ENCODE measurements at places on chromosomes 1 and 21.

DNA sequence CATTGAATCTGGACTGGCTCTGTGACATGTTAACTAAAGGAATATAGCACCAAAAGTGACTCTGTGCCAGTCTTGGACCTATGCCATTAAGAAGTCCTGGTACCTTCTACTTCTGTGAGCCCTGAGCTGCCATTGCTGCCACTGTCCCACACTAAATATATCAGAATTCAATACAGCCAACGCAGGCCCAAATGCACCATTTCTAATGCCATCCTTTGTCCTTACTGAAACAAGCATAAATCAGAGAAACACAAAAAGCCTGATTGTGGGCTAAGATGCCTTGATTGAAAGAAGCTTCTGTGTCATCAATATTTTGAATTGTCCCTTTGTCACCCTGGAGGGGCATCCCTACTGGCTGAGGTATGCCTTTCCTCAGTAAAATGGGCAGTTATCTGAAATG is 66.9 kb upstream of the NEK2 start:
- H3K4me3 ChIP-seq = no peak overlapping the region
- peaks cover 39% of the 10 kb centered on the region for H3K4me1 ChIP-seq
- H3K36me3 ChIP-seq = no peaks in the 10 kb centered on the region
- H3K27ac ChIP-seq = no peak overlapping the region
- H3K27me3 ChIP-seq = no peaks in the 10 kb centered on the region

GRCh38 chr1:158810311-158810710 is 20.8 kb upstream of the MNDA start:
- H3K4me1 ChIP-seq = no peaks in the 10 kb centered on the region
- H3K4me3 ChIP-seq = no peak overlapping the region
- peak overlapping the region; percentile 44 for H3K27ac ChIP-seq
- no peaks in the 10 kb centered on the region for H3K27me3 ChIP-seq

- H3K36me3 ChIP-seq = no peaks in the 10 kb centered on the region
- DNase-seq = no peak
- no peaks in the 10 kb centered on the region for H3K27me3 ChIP-seq
- H3K27ac ChIP-seq = no peak overlapping the region
Measured at GRCh38 chr1:56780826-56781225, 38.4 kb downstream of the FYB2 start.

DNA sequence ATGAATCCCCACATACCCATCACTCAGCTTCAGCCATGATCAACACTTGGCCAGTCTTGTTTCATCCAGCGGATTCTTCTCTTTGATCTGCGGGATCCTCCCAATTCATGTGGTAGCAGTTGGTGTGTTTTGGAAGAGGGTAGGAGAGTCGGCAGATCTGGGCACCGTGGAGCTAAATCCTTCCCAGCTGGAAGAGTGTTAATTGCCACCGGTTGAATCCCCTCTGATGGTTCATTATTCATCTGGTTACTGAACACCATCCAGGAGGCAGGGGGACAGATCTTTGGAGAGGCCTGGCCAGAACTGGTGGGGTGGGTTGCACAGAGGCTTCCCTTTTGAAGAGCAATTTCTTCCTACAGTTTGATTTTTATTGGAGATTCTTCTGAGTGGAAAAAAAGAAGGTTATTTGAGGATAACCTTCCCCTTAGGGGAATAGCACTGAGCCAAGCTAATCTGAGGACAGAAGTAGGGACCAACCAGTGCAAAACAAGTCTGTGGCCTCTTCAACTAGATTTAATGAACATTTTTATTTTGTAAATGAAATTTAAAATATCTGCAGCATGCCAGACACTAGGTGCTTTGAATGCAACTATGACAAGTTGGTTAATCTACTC is 8.1 kb downstream of the NFASC start:
- H3K4me1 ChIP-seq = no peaks in the 10 kb centered on the region
- H3K27me3 ChIP-seq = peaks cover 11% of the 10 kb centered on the region
- no peak for DNase-seq
- H3K36me3 ChIP-seq = no peaks in the 10 kb centered on the region
- no peak overlapping the region for H3K27ac ChIP-seq
- H3K4me3 ChIP-seq = no peak overlapping the region

GRCh38 chr1:84260852-84261518 is 40.5 kb upstream of the SAMD13 start:
- H3K4me1 ChIP-seq = no peaks in the 10 kb centered on the region
- H3K4me3 ChIP-seq = no peak overlapping the region
- DNase-seq = no peak
- H3K36me3 ChIP-seq = no peaks in the 10 kb centered on the region
- no peak overlapping the region for H3K27ac ChIP-seq
- no peaks in the 10 kb centered on the region for H3K27me3 ChIP-seq

DNA sequence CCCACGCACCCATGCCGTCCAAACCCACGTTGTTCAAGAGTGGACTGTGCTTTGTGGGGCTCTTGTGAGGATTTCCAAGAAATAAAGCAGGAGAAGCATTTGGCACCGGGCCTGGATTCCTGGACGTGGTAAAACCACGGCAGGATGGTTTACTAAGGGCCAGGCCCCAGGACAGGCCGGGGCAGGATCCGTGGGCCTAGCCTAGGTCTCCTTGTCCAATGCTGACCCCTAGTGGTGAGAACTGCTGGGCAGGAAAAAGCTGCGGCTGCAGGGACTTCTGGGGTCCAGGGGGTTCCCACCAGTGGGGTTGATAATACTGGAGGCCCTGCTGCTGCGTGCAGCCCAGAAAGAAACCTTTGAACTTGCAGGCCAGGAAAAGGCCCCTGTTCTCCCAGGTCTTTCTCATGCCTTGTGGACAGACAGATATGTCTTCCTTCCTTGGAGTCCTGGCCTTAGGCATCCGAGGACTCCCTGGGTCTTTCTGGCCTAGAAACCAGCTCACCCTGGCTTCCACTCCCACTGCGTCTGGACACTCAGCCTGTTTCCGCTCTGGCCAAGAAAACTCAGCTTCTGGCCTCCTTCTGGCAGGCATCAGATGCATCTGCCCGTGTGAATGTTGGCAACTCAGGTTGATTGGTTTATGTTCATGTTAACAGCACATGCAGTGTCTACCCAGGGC is 106.9 kb upstream of the TMEM51 start:
- H3K4me3 ChIP-seq = no peak overlapping the region
- peaks cover 6% of the 10 kb centered on the region for H3K36me3 ChIP-seq
- H3K4me1 ChIP-seq = peaks cover 60% of the 10 kb centered on the region
- DNase-seq = peak; percentile 83

GRCh38 chr1:239112101-239112935 is 274.1 kb upstream of the CHRM3 start:
- no peaks in the 10 kb centered on the region for H3K36me3 ChIP-seq
- DNase-seq = no peak
- no peak overlapping the region for H3K4me3 ChIP-seq
- H3K4me1 ChIP-seq = no peaks in the 10 kb centered on the region
- no peak overlapping the region for H3K27ac ChIP-seq

DNA sequence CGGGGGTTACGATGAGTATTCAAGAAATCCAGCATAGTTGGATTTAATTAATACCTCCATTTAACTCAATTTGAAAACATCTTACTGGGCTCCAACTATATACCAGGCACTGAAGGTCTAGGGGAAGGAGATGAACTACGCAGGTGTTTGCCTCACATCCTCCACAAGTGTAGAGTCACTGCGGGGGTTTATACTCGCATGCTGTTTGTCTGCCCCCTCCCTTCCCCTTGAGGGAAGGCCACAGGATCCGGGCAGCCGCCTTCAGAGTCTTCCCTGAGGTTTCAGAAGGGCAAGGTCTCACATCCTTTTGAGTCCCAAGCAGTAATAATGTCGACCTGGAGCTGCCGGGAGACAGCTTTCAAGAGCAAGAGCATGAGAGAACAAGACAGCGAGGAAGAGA is 142.4 kb upstream of the GALNT2 start:
- no peak overlapping the region for H3K27ac ChIP-seq
- no peak for DNase-seq
- no peaks in the 10 kb centered on the region for H3K36me3 ChIP-seq
- H3K4me1 ChIP-seq = no peaks in the 10 kb centered on the region
- no peak overlapping the region for H3K4me3 ChIP-seq
- peaks cover 3% of the 10 kb centered on the region for H3K27me3 ChIP-seq

- H3K4me1 ChIP-seq = no peaks in the 10 kb centered on the region
- no peak overlapping the region for H3K4me3 ChIP-seq
- H3K27ac ChIP-seq = no peak overlapping the region
- H3K36me3 ChIP-seq = no peaks in the 10 kb centered on the region
- DNase-seq = no peak
Measured at GRCh38 chr1:10856863-10857598, 60.6 kb upstream of the CASZ1 start.

DNA sequence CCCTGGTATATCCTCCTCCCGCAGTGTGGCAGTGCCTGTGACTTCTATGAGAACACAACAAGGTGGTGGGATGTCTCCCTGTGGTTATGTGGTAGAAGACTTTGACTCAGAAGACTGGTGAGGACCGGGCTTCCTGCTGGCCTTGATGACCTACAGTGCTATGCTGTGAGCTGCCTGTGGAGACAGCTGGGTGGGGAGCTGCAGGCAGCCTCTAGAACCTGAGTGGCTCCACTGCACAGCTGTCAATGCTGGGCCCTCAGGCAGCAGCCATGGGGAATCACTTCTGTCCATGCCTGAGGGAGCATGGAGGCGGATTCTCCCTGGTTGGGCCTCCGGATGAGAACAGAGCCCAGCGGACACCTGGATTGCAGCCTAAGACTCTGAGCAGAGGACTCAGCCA is 14.9 kb downstream of the SLC1A7 start:
- H3K4me3 ChIP-seq = no peak overlapping the region
- H3K4me1 ChIP-seq = no peaks in the 10 kb centered on the region
- no peaks in the 10 kb centered on the region for H3K36me3 ChIP-seq
- DNase-seq = no peak

DNA sequence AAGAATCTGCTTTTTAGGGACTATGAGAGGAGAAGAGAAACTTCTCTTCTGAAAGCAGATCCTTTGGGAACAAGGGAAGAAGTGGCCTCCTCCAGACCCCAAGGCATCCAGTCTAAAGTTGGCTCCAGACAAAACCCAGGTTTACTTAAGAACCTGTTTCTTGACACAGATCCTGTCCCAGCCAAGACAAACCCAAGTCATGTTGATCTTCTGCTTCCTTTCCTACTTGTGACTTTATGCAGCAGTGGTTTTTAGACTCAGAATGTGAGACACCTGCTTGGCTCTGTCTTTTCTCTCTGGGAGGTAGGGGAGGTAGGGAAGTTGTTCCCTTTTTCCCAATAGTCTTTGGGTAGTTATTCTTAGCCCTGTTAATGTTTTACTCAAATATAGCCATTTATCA is 38.3 kb downstream of the ELAPOR1 start:
- no peaks in the 10 kb centered on the region for H3K4me1 ChIP-seq
- no peak overlapping the region for H3K4me3 ChIP-seq
- H3K36me3 ChIP-seq = no peaks in the 10 kb centered on the region
- H3K27ac ChIP-seq = no peak overlapping the region
- no peak for DNase-seq

DNA sequence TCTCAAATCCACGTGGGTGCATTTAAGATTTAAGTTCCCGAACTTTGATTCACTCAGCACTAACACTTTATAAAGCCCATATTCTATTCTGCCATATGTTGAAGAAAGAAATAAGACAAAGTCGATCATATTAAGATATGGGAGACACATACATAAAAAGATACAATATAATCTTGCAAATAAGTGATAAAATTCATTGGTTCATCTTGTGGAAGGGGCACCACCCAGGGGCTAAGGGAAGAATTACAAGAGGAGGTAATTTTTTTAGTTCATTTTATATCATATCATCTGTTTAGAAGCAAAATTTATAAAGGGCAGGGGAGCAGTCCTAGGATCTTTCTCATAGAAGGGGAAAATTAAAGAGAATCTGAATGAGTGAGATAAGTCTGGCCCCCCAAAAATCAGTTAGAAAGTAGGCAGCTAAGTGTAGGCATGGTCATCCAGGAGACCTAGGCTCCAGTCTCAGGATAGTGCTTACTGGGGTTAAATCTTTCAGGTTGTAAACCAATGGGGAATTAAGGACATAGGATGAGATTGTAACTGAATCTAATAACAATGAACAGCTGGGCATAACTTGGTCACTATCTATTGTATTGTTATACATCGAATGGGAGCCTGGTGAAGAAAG is 124.2 kb upstream of the L1TD1 start:
- no peak overlapping the region for H3K27ac ChIP-seq
- DNase-seq = no peak
- no peaks in the 10 kb centered on the region for H3K27me3 ChIP-seq
- H3K4me1 ChIP-seq = no peaks in the 10 kb centered on the region
- H3K4me3 ChIP-seq = no peak overlapping the region

DNA sequence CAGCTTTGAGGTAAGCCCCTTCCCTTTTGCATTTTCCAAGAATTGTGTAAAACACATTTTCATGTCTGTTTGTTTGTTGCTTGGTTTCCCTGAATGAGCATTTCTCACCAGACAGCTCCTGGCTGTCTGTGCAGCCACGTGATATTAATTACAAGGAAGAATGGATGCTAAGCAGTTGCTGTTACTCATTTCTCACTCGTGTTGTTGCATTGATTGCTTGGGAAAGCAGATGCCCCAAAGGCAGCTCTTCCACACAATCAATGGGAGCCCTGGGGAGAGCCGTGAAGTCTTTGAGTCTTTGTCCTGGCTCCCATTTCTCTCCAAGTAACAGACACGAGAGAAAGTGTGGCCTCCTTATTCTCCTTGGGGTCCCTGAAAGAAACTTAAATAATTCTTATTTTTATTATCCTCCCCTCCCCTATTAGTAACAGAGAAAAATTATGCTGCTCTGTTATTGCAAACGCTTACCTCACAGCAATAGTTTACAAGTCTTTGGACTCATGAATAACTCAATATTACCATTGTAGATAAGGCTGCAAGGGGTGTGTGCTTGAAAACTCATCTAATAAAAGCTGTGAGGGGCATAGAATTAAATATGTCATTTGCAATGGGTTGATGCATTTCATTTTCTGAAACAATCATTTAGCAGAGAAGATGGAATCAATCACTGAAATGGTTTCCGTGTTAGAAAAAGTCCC is 127.7 kb upstream of the CAMK1G start:
- no peaks in the 10 kb centered on the region for H3K4me1 ChIP-seq
- no peaks in the 10 kb centered on the region for H3K27me3 ChIP-seq
- DNase-seq = no peak
- no peak overlapping the region for H3K27ac ChIP-seq

- no peak for DNase-seq
- H3K4me1 ChIP-seq = no peaks in the 10 kb centered on the region
- H3K4me3 ChIP-seq = no peak overlapping the region
Measured at GRCh38 chr1:181969902-181970301, 91.6 kb downstream of the ZNF648 start.

Data from spleen (tissue), 13 donors.